IPS DF 19.7 (cell line): ENCODE measurements at places on chromosomes 4 and X.

DNA sequence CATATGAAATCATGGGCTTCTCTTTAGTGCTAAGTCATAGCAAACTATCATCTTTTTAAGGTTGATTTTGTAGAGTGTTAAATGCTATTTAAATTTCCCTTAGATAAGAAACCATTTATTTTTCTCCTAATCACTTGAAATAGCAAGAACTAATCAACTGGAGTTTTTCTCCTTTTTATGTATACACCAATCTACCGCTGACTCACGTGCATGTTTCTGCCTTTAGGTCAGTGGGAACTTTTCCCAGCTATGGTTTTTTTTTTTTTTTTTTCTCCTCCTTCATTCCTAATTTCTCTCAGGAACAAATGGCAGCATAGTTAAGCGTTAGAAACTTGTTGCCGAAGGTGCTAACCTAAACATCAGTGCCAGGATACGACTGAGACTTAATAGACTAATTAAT lies 176.4 kb downstream of the BMPR1B start:
- no peak for DNase-seq

DNA sequence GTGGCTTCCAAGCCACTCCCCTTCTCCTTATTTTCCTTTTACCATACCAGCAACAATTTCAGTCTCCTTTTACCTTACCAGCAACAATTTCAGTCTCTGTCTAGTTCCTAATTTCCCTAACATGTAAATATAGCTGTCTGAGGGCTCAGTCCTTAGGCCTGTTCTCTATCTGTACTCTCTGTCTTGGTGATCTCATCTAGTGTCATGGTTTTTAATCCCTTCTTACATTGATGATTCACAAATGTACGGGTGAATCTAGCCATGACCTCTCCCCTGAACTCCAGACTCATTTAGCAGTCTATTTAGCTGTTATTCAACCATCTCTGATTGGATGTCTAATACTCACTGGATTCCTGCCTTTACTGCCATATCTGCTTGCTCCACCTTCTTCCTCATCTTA lies 7.2 kb downstream of the IL15 start:
- DNase-seq, result no peak

DNA sequence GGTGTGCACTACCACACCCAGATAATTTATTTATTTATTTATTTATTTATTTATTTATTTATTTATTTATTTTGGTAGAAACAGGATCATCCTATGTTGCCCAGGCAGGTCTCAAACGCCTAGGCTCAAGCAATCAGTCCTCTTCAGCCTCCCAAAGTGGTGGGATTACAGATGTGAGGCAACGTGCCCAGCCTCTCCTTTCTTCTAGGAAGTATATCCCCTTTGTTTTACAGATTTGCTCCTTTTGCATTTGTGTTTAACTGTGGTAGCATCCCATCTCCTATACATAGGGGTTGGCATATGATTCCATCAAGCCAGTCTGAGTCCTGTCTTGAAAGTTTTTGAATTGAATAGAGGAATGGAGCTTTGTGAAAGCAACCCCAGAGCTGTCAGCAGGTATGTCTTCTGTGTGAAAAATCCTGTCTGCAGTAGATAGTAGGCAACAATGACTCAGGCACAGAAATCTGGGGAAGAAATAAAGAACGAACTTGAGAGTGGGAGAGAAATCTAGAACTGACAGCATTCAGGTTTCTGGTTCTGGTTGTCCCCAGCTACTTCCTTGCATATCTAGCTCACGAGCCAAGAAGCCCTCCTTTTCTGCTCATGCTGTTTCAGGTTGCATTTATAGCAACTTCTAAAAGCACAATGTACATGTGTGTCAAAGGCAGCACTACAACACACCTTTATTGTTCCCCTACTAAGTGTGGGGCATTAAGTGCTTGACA lies 113.7 kb upstream of the LSM6 start:
- no peak for DNase-seq

DNA sequence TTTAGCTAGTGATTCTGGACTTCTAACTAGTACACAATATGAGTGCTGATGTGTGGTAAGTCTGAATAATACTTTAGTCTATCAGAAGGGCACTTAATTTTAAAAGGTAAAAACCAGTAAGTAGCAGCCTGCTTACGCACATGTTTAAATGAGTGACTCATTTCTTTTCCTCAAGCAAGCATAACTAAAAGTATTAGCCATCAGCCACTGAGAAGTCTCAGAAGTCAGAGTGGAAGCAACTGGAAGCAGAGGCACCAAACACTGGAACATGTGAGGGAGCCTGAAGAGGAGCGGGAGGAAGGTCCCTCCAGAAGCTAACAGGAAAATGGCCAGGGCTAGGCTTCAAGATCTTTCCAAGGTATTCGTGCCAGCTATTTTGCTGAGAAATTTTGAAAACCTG lies 257.7 kb downstream of the RAPGEF2 start:
- DNase-seq, result no peak

- DNase-seq, result no peak
These were observed 1.5 kb upstream of the IRAK1 start for GRCh38 chrX:154021131-154021611.
